ENCODE measurements at places on chromosomes 4 and X.
A peak's percentile ranks its signal among the peaks of the same experiment; 100 is the strongest.

- DNase-seq, result peak; percentile 28
These were observed 650.2 kb upstream of the DIPK2B start for GRCh38 chrX:45850775-45851433.

DNA sequence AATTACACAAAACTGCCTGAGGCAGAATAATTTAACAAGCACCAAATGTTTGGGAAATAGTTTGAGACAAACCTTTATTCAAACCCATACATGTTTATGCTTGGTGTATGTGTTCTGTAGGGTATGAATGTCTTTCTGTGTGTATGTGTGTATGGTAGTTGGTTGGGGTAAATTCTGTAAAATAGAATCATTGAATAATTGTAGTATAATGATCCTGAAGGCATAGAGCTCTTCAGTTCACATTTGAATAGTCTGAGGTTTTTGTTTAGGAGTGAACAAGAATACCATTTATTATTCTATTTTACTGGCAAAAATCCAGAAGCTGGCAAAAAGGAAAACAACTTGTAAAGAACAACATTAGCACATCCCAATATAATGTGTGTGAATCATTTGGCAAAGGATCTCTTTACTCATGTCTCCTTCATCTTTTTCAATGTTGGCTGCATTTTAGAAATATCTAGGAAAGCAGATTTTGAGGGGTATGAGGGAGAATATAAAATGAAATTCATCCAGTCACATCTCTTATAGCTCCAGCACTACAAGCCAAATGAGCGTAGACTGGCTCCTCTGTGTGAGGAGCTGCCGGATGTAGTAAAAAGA lies 360.0 kb downstream of the CHIC1 start:
- no peak for DNase-seq

DNA sequence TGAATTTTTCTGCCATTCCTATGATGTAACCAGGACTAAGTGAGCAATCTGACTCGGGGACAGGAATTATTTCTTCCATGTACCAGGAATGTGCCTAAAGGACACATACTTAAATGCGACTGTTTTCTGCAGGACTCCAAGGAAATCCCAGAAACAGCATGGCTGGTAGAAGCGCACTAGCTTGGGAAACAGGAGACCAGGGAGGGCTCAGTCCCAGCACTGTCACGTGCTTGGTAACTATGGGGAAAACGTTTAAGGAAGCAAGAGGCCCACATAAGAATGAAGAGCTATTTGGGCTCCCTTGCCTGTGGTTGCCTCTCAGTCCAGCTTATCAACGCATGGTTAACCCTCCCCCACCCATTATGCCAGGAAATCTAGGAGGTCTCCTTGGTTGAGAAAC lies 19.6 kb downstream of the MPP1 start:
- DNase-seq, result no peak

DNA sequence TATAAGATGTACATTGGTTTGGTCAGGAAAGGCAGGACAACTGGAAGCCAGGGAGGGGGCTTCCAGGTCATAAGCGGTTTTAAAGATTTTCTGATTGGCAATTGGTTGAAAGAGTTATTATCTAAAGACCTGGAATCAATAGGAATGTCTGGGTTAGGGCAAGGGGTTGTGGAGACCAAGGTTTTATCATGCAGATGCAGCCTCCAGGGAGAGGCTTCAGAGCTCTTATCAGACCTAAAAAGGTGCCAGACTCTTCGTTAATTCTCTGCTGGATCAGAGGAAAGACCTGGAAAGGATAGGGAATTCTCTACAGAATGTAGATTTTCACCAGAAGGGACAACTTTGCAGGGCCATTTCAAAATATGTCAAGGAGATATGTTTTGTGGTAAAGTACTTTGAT lies 62.8 kb downstream of the BEX3 start:
- DNase-seq, result no peak

DNA sequence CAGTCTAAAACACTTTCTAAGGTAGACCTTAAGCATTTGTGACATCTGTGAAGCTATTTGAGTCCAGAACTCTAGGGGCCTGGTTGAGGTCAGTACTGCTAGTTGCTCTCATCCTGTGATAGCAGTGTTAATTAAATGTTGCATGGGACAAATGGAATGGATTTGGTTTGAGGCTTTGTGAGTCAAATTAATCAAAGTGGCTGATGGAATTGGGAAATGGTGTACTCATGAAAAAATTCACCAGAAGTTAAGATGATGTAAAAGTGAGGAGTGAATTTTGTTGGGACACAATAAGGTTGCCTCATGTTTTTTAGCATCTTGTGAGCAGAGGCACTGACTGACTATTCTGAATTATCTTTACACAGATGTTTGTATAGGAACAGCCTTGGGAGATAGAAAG lies 99.2 kb upstream of the ARSJ start:
- no peak for DNase-seq
